ENCODE measurements at places on chromosomes 12 and 14.

DNA sequence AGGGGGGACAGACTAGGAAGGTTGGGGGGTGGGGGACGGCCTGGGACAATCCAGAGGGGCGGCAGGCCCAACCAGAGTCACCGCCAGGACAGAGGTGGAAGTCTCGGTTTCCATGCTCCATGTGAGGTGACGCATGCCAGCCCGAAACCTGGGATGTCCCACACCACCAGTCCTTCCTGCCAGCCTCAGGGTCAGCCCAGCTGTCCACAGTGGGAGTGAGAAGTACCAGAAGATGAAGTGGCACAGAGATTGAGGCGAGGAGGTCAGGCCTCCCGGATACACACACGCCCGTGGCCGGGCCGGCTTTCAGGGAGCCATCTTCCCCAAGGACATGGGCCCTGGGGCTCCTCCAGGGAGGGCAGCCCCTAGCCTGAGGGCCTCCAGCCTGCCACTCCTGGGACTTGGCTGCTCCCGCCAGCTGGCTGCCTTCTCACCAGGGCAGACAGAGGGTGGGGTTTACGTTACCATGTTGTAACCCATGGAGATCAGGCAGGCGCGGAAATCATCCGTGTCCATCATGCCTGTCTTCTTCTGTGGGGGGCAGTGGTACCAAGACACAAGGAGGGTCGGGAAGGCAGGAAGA lies 85.2 kb upstream of the ZFP36L1 start:
- no peak for DNase-seq

- DNase-seq, result no peak
Observed at GRCh38 chr14:54772451-54772881, 130.2 kb downstream of the GCH1 start.

DNA sequence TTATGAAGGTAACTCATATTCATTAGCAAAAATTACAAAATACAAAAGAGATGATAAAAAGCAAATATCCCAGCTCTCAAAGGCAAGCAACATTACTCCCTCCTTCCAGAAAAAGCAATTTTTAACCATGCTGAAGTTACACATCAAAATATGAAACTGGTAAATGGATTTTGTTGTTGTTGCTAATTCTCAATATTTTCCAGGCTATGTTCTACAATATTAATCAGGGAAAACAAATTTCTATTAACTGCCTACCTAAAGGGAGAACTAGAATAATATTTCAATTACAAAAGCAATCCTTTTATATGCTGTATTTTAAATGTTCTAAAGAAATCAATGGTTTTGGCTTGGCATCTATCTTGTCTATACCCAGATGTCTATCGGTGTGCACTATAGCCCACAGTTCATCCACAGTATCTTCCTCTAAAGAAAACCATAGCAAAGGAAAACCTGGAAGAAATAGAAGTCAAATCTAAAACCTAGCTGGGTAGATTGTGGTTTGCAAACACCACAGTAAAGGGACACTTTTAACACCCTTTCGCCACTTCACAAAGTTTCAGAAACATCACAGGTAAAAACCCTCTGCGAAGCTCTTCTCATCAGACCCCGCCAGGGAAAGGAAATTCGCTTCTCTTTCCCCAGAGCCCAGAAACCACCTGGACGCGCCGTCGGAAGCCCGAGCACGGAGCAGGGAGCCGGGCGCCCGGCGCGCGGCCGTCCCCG lies 32.0 kb downstream of the TC2N start:
- DNase-seq, result no peak

DNA sequence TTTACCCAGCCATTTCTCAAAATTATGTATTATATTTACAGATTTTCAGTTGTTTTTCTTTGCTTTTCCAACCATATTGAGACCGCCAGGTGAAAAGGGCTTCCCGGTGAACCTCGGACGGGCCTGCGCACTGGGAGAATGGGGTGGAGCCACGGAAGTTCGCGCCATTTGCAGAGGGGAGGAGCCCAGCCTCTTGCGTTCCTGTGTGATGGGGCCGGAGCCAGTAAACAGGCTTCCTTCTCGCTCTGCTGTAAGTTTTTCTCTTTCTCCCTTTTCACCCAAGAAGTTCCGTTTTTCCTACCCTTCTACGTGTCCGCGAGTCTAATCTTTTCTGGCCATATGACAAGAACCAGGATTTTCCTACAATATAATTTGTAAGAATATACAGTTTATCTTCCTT lies 1108.8 kb upstream of the SEL1L start:
- DNase-seq, result no peak

DNA sequence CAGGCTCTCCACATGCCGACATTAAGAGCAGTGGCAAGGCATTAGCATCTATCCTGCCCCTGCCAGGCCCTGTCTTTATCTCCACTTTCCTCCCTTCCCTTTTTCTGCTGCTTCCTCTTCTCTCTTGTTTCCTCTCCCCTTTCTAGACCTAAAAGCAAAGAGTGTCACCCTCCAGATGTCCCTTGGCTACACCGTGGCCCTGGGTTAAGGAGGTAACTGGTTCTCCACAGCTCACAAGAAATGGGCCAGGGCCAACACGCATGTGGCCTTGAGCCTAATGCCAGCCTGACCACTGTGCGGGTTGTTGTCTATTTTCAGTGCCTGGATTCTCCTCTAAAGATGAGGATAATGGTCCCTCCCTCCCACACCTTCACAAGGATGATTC lies 41.7 kb upstream of the DDX11 start:
- DNase-seq, result no peak

All from retina (tissue), 1 donor.